Fibroblast of skin of back (primary cell): ENCODE measurements at places on chromosomes 7 and 10.

GRCh38 chr7:135111379-135111778, 36.5 kb upstream of the TMEM140 start:
- DNase-seq = no peak

DNA sequence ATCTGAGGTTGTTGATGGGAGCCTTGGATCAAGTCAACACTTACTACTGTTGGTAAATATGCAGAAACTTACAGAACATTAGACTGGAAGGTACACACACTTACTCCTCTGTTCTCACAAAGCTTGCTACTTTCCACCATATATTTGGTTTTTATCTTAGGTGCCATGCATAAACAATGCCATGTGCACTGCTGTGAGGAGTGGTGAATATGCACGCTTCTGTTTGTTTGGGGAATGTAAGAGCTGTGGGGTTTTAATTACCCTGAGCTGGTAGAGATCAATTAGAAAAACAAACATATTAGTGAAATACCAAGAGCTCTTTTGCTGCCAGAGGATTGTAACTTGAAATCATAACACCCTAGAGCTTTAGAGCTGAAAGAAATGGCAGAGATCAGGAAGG, 79.8 kb upstream of the ARID5B start:
- no peak for DNase-seq

DNA sequence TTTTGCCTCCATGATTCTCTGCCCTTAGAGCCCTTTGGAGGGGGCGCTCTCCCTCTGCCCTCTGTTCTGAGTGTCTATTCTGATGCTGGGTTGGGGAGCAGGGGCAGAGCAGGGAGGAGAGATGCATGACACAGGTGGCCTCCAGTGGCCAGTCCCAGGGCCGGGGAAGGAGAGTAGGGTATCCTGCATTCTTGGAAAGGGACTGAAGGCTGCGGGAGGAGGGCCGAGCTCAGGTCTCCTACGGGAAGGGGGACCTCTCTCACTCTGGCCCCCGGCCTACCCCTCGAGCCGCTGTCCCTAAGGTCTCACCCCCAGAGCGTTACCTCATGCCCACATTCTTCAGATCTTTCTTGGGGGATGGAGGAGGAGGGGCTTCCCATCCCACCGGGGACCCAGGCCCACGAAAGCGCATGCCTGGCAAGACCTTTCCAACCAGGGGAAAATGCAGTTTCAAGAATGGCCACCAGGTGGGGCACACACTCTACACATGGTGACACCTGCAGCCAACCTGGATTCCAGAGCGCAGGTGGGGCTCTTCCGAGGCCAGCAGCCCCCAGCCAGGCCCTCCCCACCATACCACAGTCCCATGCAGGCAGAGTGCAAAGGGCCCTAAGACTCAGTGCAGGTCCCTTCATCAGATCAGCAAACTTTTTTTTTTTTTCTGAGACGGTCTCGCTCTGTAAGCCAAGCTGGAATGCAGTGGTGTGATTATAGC, 86.4 kb downstream of the MYL10 start:
- peak; percentile 30 for DNase-seq

GRCh38 chr10:46301721-46302479, 15.1 kb downstream of the ANTXRL start:
- DNase-seq = no peak

DNA sequence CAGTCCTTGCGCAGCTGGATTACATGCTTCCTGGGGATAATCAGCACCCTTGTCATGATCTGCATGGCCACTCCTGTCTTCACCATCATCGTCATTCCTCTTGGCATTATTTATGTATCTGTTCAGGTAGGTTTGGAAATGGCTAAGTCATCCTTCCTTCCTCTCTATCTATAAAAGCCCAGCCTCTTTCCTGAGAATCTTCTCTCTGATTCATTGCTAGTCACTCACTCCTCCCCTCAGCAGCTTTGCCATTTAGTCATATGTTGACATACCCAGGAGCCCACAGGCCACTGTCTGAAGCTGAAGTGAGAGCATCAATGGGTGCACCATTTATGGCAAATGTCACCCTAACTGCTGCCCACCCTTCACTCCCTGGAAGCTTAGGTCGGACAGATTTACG, 52.0 kb downstream of the ABCC2 start:
- peak; percentile 88 for DNase-seq

DNA sequence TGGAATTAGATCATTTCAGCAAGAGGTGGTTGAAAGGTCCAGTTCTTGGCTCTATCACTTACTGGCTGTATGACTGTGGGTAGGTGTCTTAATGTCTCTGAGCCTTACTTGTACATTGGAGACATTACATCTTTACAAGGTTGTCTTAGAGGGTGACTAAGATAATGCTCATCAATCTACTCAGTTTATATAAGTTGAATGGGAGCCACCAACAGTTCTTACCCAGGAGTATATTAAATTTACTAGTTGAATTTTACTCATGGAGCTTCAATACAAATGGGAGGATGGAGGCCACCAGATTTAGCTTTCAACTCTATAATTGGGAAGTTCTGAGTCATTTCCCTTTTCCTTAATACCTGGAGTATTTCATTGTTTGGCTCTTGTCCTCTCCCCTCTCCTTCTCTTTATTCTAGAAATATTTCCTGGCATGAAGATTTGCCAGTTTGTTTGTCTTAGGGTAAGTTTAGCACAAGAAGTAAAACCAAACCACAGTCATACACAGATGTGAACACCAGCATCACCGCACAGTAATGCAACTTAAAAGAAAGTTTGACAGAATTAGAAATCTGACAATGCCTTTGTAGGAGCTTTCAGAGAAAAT, 222.8 kb downstream of the LRMDA start:
- DNase-seq = no peak

DNA sequence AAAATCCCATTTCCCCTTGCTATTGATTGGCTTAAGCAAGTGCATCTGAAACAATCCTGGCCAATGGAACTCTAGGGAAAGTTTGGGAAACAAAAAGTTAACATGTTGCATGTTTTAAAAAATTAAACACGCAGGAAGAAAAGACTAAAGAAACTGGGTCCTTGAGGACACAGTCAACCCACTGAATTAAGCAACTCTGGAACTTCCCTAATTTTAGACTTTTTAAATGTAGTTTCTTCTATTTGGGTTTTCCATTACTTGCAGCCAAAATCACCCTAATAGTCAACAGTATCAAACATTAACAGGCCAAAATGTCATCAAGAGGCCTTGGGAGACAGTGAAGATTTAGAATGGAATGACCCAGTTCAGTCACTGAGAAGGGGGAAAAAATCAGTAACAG, 40.6 kb downstream of the OSBPL3 start:
- no peak for DNase-seq

- DNase-seq = no peak
Observed at GRCh38 chr7:134910968-134911367, 75.3 kb upstream of the AGBL3 start.

- DNase-seq = peak; percentile 12
Observed at GRCh38 chr10:15572531-15573045, 147.1 kb downstream of the ITGA8 start.

DNA sequence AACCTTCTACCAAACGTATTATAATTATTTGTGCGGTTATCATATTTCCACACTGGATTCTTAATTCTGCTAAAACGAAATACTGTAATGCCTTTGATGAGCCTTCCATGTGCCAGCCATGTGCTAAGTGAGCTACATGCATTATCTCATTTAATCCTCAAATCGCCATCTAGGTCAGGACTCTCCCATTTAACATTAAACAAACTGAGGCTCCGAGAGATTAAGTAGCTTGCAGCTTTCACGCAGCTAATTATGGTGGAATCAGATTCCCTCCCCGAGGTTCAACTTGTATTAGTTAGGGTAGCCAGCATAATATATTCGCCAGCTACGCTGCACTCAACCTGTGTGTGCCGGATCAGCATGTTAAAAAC, 798 bp upstream of the TSPAN33 start:
- DNase-seq = no peak

GRCh38 chr10:62162261-62162981, 106.2 kb downstream of the RTKN2 start:
- no peak for DNase-seq

DNA sequence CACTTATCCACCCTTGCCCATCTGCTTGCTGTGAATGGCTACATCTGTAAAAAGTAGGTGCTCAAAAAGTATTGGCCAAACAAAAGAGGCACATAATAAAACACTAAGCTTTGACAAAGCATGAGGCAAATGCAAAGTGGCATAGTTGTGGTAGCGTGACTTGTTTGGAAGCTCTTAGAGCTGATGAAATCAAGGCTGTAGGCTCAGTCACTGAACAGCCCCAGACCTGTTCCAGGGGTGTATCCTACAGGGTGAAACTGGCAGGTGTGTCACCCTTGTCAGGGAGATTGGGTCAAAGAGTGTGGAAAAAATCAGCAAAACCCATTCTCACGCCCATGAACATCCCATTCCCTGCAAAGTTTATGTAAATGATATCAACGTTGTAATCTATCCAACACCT, 427.4 kb downstream of the PLXNA4 start:
- DNase-seq = no peak

- DNase-seq = no peak
Observed at GRCh38 chr7:127114742-127115265, 137.9 kb downstream of the GRM8 start.

DNA sequence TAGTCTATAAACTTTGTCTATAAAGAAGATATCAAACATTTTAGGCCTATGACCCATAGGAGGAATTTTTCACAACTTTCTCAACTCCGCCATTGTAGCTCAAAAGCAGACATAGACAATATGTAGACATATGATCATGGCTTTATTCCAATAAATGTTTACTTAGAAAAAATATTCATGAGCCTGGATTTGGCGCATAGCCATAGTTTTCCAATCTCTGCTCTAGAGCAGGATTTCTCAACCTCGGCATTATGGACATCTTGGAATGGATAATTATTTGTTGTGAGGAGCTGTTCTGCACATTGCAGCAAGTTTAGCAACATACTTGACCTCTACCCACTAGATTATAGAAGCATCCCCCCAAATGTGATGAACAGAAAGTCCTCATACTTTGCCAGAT, 532.6 kb downstream of the ANKRD7 start:
- no peak for DNase-seq

GRCh38 chr7:131692131-131692960, 135.9 kb upstream of the PODXL start:
- peak; percentile 49 for DNase-seq

GRCh38 chr7:17040716-17041115, 158.9 kb upstream of the AGR3 start:
- DNase-seq = no peak

DNA sequence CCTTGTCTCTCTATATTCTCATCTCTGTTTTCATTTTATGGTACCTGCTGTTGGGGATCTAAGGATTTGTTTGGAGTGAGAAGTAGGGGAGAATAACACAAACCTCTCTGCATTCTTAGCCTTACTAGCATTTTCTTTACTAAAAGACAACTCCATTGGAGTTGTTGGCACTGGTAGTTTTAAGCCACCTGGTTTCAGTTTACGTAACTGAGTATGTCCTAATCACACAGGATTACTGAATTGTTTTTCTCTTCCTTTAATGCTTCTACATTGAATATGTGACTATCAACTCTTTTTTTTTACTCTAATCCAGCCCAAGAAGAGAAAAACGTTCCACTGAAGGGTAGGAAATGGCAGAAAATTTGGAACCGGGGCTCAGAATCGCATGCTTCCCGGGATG, 30.0 kb upstream of the TRIL start:
- DNase-seq = no peak

GRCh38 chr10:89270153-89270483, 18.5 kb upstream of the LIPA start:
- DNase-seq = no peak

- no peak for DNase-seq
Observed at GRCh38 chr10:129545261-129545660, 78.2 kb downstream of the MGMT start.

DNA sequence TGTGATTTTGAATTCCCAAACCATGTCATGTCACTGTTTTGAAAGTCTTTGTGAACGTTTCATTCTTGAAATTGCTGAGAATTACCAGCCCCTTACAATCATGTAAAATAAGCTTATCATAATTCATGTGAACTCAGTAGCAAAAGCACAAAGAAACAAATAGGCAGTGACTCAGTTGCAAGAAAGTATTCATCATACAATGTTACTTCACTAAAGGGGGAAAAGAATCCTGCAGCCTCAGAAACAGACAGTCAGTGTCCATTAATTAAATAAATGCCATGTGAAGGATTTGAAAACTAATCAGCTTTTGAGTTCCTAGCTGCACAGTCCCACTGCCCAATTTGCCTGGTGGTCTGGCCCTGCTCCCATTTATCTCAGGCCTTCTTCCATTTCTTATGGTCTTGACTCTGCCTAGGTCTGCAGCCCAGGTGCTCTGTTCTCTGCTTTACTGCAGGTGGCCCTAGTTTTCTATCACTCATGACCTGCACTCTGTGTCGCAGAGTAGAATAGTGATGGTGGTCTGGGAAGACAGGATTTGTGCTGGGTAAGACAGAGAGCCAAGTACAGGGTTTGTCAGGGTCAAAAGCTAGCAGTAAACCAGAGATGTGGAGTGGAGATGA, 99.7 kb downstream of the PLCE1 start:
- DNase-seq = peak; percentile 35

GRCh38 chr7:44368885-44369284, 43.5 kb upstream of the CAMK2B start:
- DNase-seq = peak; percentile 19

- DNase-seq = no peak
Observed at GRCh38 chr10:71281646-71282322, 37.3 kb upstream of the SLC29A3 start.

DNA sequence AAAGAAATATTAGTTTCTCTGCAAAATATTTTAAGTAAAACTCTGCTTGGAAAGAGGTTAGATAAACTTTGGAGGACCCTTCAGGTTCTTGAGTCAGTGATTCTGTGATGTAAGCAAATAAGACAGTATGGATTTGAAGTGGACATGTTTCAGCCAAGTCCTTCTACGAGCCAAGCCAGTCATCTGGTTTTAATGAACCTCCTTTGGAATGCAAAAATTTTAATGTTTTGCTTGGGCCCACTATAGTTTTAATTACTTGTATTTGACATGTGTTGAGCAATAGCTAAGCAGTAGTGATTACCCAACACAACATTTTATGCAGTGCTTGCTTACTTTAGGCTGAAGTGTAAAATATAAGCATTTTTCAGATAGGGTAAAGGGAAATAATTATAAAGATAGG, 296.3 kb upstream of the SEMA3D start:
- peak; percentile 59 for DNase-seq

- peak; percentile 88 for DNase-seq
Observed at GRCh38 chr7:40470091-40470592, 335.3 kb downstream of the SUGCT start.

DNA sequence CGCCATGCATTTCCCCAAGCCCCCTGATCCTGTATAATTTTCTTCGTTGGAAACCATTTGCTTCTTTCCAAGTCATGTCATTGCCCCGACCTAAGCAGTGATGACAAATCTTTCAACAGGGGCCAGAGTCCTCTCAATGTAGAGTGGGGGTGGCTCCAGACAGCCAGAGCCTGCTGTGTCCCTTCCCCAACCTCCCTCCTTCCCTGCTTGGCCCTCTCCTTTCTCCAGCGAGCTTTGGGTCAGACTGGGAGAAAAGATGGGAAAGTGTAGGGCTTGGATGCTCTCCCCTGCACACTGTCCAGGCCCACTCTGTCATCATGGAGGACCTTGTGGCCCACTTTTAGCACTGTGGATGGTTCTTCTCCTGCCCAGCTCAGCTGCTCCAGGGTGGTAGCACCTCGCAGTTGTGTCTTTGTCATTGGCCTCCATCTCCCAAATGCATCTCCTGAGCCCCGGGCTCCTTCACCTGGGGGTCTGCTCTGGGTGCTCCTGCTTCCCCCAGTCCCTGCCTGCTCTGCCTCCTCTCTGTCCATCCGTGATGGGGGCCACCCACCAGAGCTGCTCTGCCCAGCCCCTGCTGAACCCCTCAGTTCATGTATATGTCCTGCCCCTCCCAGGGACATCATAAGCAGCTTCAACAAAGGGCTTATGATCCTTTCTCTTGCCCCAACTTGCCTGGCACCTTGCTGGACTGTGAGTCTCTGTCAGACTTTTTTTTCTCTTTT, 37.5 kb downstream of the BTBD16 start:
- DNase-seq = no peak
